ENCODE measurements at places on chromosomes 6 and 20.

GRCh38 chr6:162829013-162829742, 101.4 kb downstream of the PACRG start:
- H3K4me1 ChIP-seq: no peaks in the 10 kb centered on the region
- H3K27ac ChIP-seq: no peak overlapping the region
- H3K27me3 ChIP-seq: no peaks in the 10 kb centered on the region
- no peaks in the 10 kb centered on the region for H3K36me3 ChIP-seq

DNA sequence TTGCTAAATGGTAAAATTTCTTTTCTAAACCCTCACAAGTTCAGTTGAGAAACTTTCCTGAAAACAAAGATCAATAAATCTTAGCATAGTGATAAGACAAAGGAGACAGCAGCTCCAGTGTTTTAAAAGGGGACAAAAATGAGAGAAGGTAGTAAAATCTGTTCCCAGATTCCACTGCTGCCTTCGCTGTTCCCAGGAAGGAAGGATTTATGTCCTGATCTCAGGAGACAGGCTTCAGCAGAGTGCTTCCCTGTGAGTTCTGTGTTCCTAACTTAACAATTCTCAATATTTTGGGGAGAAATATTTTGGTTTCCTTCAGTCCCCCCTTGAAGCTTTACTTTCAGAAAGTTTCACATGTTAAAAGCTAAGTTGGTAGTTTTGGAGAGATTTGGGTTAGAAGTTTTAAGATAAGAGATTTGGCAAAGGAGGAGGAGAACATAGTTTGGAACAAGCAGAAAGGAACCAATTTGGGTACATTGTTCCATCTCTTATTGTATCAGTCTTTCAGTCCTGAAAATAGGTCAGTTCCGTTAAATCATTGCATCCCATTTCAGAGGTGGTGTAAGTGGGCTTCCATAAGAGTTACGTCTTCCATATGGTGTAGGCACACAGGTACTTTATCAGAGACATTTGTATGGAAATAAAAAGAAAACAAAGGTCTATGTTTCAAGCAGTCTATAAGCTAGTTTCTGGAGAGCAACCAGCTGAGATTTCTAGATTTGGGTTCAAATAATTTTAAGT, 20.8 kb downstream of the IRF4 start:
- H3K27ac ChIP-seq: no peak overlapping the region
- no peaks in the 10 kb centered on the region for H3K4me1 ChIP-seq
- no peak overlapping the region for H3K4me3 ChIP-seq
- H3K36me3 ChIP-seq: no peaks in the 10 kb centered on the region
- peaks cover 20% of the 10 kb centered on the region for H3K27me3 ChIP-seq
- no peak for DNase-seq

GRCh38 chr20:1266167-1266973, at the start of gene SNPH:
SNPH (plus strand) TSS chr20:1266294; CDS start chr20:1296240, 29,946 bp downstream.
- H3K4me1 ChIP-seq: peaks cover 12% of the 10 kb centered on the region
- peak within 1 kb of the TSS; percentile 44 for H3K27ac ChIP-seq
- DNase-seq: peak; percentile 40
- no peaks in the 10 kb centered on the region for H3K27me3 ChIP-seq
- peak within 1 kb of the TSS; percentile 75 for H3K4me3 ChIP-seq
- H3K36me3 ChIP-seq: peaks cover 14% of the 10 kb centered on the region

DNA sequence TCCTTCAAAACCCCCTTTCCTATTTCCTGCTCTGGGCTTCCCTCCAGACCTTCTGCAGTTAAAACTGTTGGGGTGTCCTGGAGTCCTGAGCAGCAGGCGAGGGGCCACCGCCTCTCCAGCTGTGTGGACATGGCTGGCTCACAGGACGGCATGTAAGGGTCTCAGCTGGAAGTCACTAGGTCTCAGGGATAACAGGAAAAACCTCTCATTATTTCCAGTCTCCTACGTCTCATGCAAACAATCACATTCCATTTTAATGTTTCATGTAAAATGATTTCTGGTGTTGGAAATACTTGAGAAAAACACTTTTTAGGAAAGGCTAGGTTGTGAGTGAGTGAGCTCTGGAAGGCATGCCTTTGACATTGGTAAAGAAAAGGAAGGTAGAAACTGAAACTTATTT, 158.7 kb downstream of the SCML4 start:
- peaks cover 11% of the 10 kb centered on the region for H3K36me3 ChIP-seq
- peak overlapping the region; percentile 2 for H3K4me3 ChIP-seq
- no peaks in the 10 kb centered on the region for H3K27me3 ChIP-seq
- peak overlapping the region; percentile 90 for H3K27ac ChIP-seq
- DNase-seq: no peak

- no peaks in the 10 kb centered on the region for H3K27me3 ChIP-seq
- DNase-seq: peak; percentile 70
- H3K4me1 ChIP-seq: peaks cover 31% of the 10 kb centered on the region
- peak overlapping the region; percentile 96 for H3K27ac ChIP-seq
- H3K36me3 ChIP-seq: peaks cover 10% of the 10 kb centered on the region
- H3K4me3 ChIP-seq: peak overlapping the region; percentile 51
These were observed 636.0 kb downstream of the MMUT start for GRCh38 chr6:48826901-48827701.

DNA sequence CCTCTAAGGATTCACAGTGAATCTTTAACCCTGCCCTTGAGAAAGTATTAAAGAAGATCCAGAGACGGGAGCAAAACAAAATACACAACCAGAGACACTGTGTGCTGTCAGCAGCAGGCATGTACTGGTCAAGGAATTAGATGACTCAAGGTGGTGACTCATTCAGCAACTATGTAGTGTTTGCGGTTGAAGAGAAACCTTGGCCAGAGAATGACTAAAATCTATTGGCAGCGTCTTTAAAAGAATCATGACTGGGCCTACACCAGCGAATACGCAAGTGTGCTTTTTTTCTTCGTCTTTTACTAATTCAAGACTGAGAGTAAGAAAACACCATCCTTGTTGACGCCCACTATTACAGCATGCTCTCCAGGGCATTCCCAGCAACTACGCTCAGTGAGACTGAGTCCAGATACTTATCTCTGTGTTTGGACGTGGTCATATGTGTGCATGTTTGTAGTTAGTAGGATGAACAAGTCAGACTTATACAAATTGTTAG, 72.4 kb upstream of the BACH2 start:
- H3K27ac ChIP-seq: peak overlapping the region; percentile 64
- H3K4me1 ChIP-seq: peaks cover 14% of the 10 kb centered on the region
- H3K27me3 ChIP-seq: no peaks in the 10 kb centered on the region
- H3K4me3 ChIP-seq: peak overlapping the region; percentile 22
- no peaks in the 10 kb centered on the region for H3K36me3 ChIP-seq

GRCh38 chr6:8743170-8743745, 307.9 kb upstream of the SLC35B3 start:
- H3K4me1 ChIP-seq: peaks cover 11% of the 10 kb centered on the region
- no peaks in the 10 kb centered on the region for H3K36me3 ChIP-seq
- peak overlapping the region; percentile 14 for H3K27ac ChIP-seq
- peak overlapping the region; percentile 63 for H3K4me3 ChIP-seq

DNA sequence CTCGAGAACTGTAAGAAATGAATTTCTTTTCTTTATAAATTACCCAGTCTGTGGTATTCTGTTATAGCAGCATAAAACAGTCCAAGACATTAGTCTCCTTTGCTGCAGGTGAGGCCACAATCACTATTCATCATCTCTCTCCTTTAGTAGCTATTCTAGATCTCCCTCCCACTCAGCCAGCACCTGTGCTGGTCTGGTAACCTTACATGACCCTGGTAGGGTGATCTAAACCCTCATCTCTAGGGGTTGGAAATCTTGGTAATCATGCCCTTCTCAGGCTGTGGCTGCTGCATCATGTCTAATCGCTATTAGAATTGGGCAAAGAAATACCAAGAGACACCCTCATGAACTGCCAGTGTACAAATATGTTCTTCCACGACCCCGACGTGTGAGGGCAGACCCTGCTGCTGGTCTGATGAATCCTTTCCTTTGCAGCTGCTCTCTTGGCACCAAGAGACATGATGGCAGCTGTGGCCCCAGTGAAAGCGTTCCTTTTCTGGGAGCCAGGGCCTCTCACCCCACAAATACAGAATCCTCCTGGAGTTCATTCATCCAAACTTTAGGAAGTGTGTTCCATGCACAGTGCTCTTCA, 23.0 kb upstream of the IGF2R start:
- DNase-seq: no peak
- H3K36me3 ChIP-seq: no peaks in the 10 kb centered on the region
- H3K27me3 ChIP-seq: peaks cover 24% of the 10 kb centered on the region
- no peaks in the 10 kb centered on the region for H3K4me1 ChIP-seq

DNA sequence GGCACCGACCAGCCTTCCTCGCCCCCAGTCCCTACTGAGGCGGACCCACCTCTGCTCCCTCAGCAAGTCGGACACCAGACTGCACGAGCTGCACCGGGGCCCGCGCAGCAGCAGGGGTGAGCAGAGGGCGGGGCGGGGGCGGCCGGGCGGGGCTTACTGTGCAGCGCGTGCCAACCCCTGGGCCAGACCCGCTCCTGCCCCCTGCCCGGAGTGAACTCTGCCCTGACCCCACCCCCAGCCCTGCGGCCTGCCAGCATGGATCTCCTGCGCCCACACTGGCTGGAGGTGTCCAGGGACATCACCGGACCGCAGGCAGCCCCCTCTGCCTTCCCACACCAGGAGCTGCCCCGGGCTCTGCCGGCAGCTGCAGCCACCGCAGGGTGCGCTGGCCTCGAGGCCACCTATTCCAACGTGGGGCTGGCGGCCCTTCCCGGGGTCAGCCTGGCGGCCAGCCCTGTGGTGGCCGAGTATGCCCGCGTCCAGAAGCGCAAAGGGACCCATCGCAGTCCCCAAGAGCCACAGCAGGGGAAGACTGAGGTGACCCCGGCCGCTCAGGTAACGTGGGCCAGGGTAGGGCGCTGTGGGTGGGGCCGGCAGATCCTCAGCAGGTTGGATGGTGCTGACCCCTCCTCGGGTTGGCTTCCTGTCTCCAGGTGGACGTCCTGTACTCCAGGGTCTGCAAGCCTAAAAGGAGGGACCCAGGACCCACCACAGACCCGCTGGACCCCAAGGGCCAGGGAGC, 1.5 kb upstream of the SLC2A4RG start:
- no peaks in the 10 kb centered on the region for H3K4me1 ChIP-seq
- no peak overlapping the region for H3K27ac ChIP-seq
- no peaks in the 10 kb centered on the region for H3K27me3 ChIP-seq
- peaks cover 65% of the 10 kb centered on the region for H3K36me3 ChIP-seq
- no peak for DNase-seq

DNA sequence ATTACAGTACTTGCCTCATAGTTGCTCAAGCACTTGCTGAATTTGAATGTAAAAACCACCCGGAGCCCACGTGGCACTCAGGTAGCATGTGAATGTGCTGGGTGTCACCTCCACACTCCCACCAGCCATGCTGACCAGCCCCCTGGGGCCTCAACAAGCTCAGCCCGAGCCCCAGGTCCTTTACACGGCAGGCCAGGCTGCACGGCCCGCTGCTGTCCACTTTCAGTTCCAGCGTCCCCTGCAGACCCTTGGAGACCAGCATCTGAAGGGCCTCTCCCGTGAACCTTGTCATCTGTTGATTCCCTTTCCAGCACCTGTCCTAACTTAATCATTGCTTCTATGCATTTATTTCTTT, 33.3 kb upstream of the ZBP1 start:
- peak overlapping the region; percentile 95 for H3K27ac ChIP-seq
- peaks cover 47% of the 10 kb centered on the region for H3K4me1 ChIP-seq
- H3K27me3 ChIP-seq: no peaks in the 10 kb centered on the region
- no peak for DNase-seq
- H3K36me3 ChIP-seq: peaks cover 100% of the 10 kb centered on the region
- H3K4me3 ChIP-seq: no peak overlapping the region

DNA sequence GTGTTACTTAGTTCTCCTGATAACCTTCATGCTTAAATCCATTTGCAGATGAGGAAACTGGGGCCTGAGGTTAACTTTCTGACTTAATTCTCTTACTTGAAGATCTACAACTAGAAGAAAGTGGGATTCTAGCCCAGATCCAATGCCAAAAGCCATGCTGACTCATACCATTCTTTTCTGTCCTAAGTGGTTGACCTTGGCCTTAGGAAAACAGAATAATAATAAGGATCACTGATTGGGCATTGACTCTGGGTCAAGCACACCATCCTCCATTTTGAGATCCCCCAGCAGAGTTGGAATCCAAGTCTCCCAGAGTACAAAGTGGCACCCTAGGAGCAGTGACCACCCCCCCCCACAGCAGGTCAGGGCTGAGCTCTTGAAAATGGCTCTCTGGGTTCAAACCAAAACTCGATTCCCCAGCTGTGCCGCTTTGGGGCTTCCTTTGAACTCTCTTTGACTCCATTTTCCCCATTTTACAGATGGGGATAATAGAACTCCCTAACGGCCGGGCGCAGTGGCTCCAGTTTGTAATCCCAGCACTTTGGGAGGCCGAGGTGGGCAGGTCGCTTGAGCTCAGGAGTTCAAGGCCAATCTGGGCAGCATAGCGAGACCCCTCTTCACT, 12.8 kb upstream of the ZNF217 start:
- H3K36me3 ChIP-seq: peaks cover 2% of the 10 kb centered on the region
- no peak overlapping the region for H3K4me3 ChIP-seq
- H3K27ac ChIP-seq: no peak overlapping the region
- DNase-seq: no peak
- H3K27me3 ChIP-seq: no peaks in the 10 kb centered on the region

- no peak for DNase-seq
- H3K27ac ChIP-seq: no peak overlapping the region
- H3K27me3 ChIP-seq: peaks cover 67% of the 10 kb centered on the region
- H3K4me1 ChIP-seq: peaks cover 7% of the 10 kb centered on the region
- no peak overlapping the region for H3K4me3 ChIP-seq
These were observed 223.9 kb downstream of the PREX1 start for GRCh38 chr20:48603819-48604405.

GRCh38 chr6:119348748-119349360, 707 bp downstream of the MAN1A1 start:
- peaks cover 30% of the 10 kb centered on the region for H3K36me3 ChIP-seq
- DNase-seq: peak; percentile 13
- H3K27me3 ChIP-seq: no peaks in the 10 kb centered on the region
- peak overlapping the region; percentile 49 for H3K27ac ChIP-seq
- H3K4me1 ChIP-seq: peaks cover 24% of the 10 kb centered on the region

- peak overlapping the region; percentile 20 for H3K4me3 ChIP-seq
- peaks cover 48% of the 10 kb centered on the region for H3K4me1 ChIP-seq
- peak overlapping the region; percentile 83 for H3K27ac ChIP-seq
- no peaks in the 10 kb centered on the region for H3K27me3 ChIP-seq
These were observed 90.7 kb downstream of the PLG start for GRCh38 chr6:160792708-160793107.

DNA sequence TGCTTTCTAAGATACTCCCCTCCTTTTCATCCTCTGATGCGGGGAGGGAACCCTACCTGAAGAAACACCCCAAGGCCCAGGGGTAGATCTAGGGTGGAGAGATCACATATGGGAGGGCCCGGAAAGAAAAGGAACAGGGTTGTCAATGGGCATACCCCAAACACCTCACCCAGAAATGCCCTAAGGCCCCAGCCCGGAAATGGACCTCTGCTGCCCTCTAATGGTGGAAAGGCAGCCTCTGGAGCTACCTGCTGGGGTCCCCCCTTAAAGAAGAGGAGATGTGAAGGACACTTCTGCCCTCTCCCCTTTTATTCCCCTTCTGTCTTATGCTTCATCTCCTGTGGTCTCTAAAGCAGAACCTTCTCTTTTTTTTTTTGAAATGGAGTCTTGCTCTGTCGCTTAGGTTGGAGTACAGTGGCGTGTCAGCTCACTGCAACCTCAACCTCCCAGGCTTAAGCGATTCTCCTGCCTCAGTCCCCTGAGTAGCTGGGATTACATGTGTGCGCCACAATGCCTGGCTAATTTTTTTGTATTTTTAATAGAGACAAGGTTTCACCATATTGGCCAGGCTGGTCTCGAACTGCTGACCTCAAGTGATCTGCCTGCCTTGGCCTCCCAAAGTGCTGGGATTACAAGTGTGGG, 458 bp upstream of the ARMC12 start:
- H3K4me3 ChIP-seq: no peak overlapping the region
- peak; percentile 85 for DNase-seq
- H3K4me1 ChIP-seq: peaks cover 7% of the 10 kb centered on the region
- H3K27me3 ChIP-seq: no peaks in the 10 kb centered on the region
- peaks cover 7% of the 10 kb centered on the region for H3K36me3 ChIP-seq

All from Calu3 (cell line).